ENCODE measurements at places on chromosomes 16 and 17. TPM values are rescaled to one million over a fixed set of nuclear protein-coding genes. Genes with fewer than 3 reads are reported as not detected.

TMEM186 gene
- 4.8 TPM for total RNA-seq

PRAC1 gene
- total RNA-seq: not detected

DNA sequence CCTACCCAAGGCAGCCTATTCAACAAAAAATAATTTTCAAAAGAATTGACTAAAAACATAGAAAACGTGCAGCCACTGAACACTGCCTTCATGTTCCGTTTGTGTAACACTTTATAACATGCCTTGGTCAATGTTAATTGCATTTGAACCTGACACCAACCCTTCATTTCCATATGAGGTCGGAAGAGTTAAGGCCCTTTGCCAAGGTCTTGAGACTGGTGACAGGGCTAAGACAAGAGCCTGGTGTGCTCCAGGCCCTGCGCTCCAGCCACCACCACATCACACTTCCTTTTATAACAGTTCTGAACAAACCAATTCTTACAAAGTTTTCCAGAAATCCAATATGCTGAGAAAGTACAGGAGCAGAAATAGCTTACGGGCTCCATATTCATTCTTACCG lies 4.2 kb downstream of the BBS2 start:
- DNase-seq: no peak

DNA sequence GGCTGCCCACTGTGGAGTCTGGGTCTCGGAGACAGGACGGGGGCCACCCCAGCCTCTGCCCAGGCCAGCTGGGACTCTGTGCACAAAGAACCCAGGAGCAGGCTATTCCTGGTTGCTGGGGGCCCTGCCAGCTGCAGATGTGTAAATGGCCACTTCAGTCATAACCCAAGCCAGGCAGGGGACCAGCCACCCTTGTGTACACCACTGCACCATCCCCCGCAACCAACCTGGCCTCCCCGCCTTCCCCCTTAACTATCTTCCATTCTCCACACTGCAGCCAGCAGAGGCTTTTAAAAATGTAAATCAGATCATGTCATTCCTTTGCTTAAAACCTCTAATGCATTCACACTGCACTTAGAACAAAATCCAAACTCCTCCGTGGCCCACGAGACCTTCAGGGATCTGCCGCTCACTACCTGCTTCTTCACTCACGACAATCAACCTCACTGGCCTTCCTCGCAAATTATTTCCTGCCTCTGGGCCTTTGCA lies 28.3 kb downstream of the RTN4RL1 start:
- no peak for DNase-seq

GRCh38 chr17:81135505-81136278 lies 29.6 kb upstream of the PVALEF start:
- DNase-seq: peak; percentile 63

GRCh38 chr17:57277923-57278604 lies 21.7 kb downstream of the MSI2 start:
- DNase-seq: no peak

GRCh38 chr17:51642029-51642428 lies 381.7 kb downstream of the UTP18 start:
- DNase-seq: no peak

Data from lung microvascular endothelial cell (primary cell).